ENCODE measurements at places on chromosomes 3 and 15. TPM values are rescaled to one million over a fixed set of nuclear protein-coding genes. Genes with fewer than 3 reads are reported as not detected.

TRIM71 gene
- total RNA-seq: not detected

DNA sequence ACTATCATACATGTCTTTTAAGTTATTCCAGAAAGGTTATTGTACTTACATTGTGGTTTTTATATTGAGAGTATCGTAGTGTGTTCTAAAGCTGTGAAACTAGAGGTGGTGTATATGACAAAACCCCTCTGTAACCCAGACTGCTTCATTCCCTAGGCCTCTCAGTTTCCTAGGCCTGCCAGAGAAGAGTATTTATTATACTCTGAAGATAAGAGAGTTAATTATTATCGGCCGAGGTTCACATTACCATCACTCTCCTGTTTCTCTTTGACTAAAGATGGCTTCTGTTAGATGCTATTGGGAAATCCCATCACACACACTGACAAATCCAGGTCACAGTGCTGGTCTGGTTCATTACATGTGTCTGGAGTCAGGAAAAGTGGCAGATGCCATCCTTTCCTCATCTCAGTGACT, 20.5 kb downstream of the EXOSC7 start:
- no peak overlapping the region for H3K4me3 ChIP-seq
- peaks cover 6% of the 10 kb centered on the region for H3K36me3 ChIP-seq
- peaks cover 3% of the 10 kb centered on the region for H3K4me1 ChIP-seq
- H3K27me3 ChIP-seq: no peaks in the 10 kb centered on the region

DNA sequence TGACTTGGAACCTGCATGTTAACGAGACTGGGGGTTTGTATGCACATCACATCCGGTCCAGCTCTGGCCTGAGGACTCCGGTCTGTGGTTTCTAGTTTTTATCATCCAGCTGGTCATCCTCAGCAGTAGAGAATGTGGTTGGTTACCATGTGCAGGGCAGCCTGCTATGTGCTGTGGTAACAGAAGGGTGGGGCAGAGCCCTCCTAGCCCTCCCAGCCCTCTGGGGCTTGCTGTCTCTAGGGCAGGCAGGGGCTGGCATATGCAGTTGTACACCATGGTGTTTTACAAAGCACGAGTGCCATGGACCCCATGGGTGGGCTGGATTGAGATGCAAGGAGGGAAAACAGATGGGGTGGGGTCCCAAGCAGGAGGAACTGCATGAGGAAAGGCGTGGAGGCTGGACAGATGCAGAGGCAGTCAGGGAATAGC, 70.2 kb downstream of the APBA2 start:
- H3K27ac ChIP-seq: no peak overlapping the region
- no peaks in the 10 kb centered on the region for H3K36me3 ChIP-seq
- no peak overlapping the region for H3K4me3 ChIP-seq
- no peak for DNase-seq
- no peaks in the 10 kb centered on the region for H3K4me1 ChIP-seq

- H3K27ac ChIP-seq: no peak overlapping the region
- H3K27me3 ChIP-seq: no peaks in the 10 kb centered on the region
- no peaks in the 10 kb centered on the region for H3K36me3 ChIP-seq
- H3K4me3 ChIP-seq: no peak overlapping the region
These were observed 58.6 kb downstream of the DRD3 start for GRCh38 chr3:114120211-114120610.

DNA sequence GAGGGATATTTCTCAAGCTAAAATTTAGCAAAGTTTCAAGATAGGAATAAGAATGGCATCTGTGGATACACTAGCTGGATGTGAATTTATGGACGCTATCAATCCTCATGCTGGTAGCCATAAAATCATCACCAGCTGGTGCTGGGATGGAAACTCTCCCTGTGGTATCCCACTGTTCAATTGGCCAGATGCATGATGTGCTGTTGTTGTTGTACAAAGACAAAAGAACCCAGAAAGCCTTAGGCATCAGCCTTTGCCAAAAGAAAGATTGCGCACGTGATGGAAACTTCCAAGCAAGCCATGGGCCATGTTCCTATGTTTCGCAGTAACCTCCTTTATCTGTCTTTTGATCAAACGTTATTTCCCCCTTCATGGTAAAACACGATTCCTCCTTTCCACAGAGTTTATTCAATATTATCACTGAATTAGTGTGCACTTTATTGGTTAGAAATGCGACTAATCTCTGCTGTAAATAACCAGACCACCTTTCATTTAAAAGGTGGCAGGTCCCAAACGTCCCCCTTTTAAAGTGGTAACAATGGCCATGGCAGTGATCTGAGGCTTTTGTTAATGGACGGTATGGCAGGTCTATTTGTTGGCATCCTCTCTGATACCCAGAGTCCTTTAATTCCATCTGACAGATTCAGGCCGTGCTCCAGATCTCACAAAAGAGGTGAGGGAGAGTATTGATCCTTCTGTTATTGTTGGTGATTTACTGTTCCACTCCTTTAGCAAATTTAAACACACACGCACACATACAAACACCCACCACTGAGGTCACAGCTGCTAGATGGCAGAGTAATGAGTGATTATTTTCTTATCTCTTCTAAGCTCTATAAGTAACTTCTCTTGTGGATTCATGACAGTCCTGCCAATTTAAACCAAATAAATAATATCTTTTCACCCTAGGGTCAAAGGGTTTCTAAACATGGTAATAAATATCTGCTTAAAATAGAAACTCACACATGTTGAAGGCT, 291.2 kb upstream of the KCNMB2 start:
- no peak for DNase-seq
- no peak overlapping the region for H3K4me3 ChIP-seq
- H3K36me3 ChIP-seq: no peaks in the 10 kb centered on the region
